ENCODE measurements at places on chromosomes 2 and 18.

DNA sequence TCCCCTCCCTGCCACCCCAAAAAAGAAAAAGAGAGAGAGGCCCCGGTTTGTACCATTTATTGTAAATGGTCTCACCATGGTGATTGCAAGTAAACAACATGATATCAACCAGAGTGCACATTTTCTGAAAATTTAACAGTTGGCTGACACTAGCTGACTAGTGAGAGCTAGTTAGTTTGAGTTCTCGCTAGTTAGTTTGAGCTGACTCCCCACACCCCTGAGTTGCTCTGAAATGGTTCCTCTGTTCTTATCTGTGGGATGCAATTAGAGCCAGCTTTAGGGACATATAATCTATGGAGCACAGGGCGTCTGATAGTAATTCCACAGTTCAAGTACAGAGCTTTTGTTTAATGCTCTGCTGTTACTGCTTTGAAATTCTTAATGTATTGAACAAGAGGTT, 13.1 kb downstream of the CASP10 start:
- DNase-seq, result no peak

GRCh38 chr2:230734247-230735175, 21.9 kb downstream of the CAB39 start:
- DNase-seq, result no peak

DNA sequence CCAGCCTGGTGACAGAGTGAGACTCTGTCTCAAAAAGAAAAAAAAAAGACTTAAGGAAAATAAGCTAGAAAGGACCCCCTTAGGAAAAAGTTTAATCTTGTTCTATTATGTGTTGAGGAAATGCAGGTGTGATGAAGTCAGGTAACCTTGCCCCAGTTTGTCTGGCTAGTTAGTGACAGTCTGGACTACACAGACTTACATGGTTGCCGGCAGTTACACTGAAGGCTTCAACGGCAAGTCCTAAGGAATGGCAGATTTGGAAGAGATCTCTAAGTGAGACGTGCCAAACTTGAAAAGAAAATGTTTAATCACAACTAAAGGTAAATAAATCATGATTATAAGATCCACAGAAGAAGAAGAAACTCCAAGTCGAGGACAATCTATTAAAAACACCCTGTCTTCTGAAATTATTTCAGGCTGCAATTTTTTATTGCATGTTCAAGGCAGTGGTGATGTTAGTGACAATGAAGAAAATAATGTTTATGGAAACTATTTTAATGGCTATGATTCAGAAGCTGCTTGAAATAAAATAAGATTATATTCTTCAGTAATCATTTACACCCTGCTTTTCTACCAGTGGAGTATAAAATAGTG, 84.2 kb downstream of the TTC27 start:
- DNase-seq, result no peak

- DNase-seq, result no peak
These were observed 337.1 kb upstream of the MMADHC start for GRCh38 chr2:149924549-149925213.

- DNase-seq, result no peak
These were observed 15.3 kb downstream of the SH3RF3 start for GRCh38 chr2:109144271-109144670.

GRCh38 chr18:76232779-76233178, 262.3 kb downstream of the ZNF516 start:
- DNase-seq, result no peak

DNA sequence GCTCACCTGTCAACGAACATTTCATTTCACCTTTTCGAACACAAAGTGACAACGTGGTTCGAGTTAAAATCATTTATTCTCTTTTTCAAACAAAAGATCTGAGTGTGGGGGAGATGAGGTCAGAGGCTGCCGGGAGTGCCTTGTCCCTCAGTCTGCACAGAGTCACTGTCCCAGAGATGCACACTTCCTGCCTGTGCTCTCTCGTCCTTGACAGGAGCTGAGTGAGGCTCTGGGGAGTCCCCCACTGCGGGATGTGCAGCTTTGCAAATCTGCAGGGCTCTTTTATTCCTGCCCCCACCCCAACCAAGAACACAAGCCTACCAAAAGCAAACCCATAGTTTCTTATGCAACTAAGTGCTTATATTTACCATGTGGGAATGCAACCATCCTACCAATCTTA, 497.8 kb downstream of the EIPR1 start:
- no peak for DNase-seq
